Fibroblast of skin of back (primary cell): ENCODE measurements at places on chromosomes 5 and 9.
A peak's percentile ranks its signal among the peaks of the same experiment; 100 is the strongest.

- no peak for DNase-seq
Measured at GRCh38 chr9:134872482-134873231, 8.0 kb upstream of the FCN2 start.

DNA sequence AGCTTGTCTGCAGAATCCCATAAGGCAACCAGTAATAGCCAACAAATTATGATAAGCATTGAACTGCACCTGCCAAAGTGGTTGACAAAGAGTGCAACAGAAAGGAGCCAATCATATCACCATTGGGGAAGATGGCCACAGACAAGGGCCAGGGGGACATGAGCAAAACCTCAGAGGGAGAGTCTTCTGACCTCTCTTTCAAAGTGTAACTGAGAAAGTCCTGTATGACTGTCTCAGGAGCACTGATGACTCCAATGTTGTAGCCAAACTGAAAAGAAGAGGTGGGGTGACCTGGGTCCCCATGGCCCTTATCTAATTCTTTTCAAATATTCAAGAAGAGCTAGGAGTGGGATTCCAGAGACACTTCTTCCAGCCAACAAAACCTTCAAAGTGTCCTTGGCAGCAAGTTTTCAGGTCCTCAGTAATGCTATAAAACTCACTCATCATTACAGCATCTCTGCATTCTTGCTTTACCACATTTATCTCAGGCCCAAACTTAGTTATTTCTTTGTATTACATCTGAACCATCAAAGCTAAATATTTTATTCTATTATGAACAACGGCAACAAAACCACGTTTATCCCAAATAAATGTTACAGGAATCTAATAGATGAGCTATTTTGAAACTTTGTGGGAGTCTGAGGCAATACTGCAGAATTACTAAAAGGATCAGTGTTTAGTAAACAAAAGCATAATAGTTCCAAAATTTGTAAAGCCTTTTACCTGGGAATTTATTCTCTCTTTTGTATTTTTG is 24.4 kb downstream of the FBLL1 start:
- DNase-seq, result no peak

- DNase-seq, result peak; percentile 20
Measured at GRCh38 chr9:105242557-105242956, 1.9 kb upstream of the SLC44A1 start.

- DNase-seq, result peak; percentile 22
Measured at GRCh38 chr9:90141723-90142122, 500.9 kb downstream of the DIRAS2 start.

DNA sequence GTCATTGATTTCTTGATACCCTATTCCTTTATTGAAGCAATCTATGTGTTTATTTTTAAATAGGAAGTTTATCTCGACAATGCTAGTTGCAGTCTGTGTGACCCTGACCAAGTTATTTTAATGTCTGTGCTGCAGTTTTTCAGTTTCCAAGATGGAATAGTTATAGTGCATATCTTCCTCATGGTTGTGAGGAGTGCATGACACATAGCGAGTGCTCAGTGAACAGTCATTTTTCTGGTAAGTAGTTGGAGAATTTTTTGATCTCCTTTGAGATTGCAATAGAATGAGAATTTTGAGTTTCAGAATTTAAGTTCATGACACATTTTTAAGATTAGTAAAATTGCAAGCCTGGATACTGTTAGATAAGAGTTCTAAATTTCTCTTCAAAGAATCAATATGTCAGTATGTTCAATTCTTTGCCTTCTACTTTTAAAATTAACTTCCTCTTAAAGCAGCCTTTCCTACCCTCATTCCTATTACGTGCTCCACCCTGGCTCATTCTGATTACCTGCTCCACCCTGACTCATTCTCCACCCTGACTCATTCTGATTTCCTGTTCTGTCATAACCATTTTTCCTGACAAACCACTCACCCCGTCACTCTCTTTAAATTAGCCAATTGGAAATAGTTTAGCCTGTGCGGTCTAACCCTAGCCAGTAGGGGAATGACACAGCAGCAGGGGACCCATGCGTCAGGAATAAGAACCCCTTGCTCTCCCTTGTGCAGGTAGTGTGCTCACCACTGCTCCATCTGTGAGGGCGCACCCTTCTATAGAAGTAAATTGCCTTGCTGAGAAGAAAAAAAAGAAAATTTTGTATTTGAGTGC is 30.7 kb downstream of the SPIN1 start:
- peak; percentile 19 for DNase-seq

GRCh38 chr5:175922192-175922885 is 45.8 kb downstream of the THOC3 start:
- DNase-seq, result peak; percentile 100

GRCh38 chr5:169848271-169848670 is 132.0 kb downstream of the INSYN2B start:
- no peak for DNase-seq

DNA sequence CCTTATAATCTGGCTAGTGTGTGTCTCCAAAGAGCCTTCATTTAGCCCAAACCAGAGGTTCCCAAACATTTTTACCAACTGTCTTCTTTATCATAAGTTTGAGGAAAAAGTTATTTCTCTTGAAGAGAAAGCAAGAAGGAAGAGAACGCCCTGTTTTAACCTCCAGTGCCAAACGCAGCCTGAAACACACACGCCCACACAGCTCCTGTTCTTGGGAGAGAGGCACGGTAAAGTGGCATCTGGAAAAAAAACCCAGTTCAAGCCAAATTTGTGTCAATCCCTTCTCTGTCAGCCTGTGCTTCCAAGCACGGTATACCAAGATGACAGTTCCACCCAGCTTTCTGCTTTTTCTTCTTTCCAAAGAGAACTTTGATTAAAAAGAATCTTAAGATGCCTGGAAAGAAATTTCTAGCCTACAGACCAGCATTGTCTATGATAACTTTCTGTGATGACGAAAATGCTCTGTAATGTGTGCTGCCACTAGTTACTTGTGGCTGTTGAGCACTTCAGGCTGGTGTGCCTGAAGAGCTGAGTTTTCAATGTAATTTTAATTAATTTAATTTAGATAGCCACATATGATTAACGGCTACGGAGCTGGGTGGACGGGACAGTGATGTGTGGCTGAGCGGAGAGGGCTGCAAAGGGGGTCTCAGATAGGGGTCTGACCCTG is 62.3 kb downstream of the ACER2 start:
- DNase-seq, result no peak

GRCh38 chr5:15013654-15014463 is 142.3 kb upstream of the ANKH start:
- peak; percentile 81 for DNase-seq

DNA sequence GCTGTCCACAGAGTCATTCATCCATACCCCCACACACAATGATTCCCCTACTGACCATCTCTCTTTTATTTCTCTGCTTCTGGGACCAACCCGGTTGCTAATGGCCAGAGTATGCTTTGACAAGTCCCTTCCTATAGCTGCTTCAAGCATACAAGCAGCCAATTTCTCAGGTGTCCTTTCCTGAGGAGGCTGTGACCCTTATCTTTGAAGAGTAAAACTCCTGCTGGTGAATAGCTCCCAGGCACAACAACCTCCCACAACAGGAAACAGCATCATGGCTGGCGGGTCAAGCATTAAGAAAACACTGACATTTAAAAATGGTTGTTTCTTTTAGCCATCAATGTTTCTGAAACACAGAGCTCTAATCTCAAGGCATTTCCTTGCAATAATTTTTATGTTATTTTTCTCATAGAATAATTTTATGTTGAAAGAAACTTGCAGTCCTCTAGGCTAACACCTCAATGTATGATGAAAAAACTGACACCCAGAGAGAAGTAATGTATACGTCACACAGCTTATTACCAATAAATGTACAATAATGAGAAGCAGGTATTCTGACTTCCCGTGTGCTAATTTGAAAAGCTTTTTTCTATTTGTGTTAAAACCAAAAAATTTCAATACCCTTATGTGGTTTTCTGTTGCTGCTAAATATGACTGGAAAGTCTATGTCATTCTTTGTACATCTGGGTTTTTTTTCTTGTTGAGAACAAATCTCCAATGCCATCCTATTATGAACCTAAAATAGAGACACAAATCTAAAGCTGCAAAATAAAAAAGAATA is 7.5 kb upstream of the PAM start:
- DNase-seq, result no peak

DNA sequence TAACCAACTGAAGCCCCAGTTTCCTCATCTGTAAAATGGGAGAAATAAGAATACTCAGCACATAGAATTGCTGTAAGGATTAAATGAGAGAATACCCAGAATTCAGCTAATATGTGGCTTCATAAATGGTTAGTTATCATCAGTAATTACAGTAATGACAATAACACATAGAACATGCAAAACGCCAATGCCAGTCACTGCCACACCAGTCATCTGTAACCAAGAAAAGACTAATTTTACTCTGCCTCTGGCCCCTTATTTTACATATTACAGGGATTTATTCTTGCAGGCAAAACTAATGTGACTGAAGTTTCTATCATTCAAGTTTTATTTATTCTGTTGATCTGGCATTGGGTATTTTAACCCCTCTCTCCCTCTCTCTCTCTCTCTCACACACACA is 46.5 kb downstream of the EBF1 start:
- DNase-seq, result no peak

DNA sequence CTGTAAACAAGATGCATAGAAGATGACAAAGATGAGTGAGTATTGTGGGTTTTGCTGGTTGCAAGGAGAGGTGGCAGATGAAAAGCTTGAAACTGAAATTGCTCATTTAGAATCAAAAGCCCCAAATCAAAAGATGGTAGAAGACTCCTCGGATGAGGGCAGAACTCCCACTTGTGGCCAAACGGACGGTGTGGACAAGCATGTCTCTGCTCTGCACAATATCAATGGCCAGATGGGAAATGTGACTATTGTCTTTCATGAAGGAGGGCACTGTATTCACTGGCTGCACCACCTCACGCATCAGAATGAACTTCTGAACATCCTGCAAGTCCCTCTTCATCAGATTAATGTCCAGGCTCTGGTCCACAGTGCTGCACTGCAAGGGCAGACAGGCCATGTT is 541.7 kb downstream of the MTRR start:
- no peak for DNase-seq

GRCh38 chr9:129694243-129694646 is 28.8 kb downstream of the PRRX2 start:
- peak; percentile 53 for DNase-seq

DNA sequence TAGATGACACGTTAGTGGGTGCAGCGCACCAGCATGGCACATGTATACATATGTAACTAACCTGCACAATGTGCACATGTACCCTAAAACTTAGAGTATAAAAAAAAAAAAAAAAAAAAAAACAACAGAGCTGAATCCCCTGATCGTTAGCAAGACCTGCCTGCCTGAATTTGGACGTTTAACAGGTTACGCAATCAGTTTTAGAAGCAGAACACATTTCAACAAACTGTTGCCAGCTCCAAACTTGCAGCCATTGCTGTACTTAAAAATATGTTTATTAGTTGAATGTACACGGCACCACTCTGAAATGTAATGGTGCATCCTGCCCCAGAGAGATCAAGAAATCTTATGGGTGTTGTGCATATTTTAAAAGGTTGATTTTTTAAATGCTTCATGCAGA is 680.0 kb downstream of the TLE4 start:
- no peak for DNase-seq

DNA sequence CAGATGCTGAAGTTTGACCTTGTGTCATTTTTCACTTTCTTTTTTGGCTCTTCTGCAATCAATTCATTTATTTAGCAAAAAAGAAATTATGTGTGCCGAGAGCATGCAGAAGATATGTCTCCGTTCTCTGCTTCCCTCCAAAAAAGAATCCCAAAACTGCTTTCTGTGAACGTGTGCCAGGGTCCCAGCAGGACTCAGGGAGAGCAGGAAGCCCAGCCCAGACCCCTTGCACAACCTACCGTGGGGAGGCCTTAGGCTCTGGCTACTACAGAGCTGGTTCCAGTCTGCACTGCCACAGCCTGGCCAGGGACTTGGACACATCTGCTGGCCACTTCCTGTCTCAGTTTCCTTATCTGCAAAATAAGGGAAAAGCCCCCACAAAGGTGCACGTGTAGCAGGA is 2.4 kb downstream of the FGFR4 start:
- no peak for DNase-seq

GRCh38 chr9:137454597-137455358 is 4.4 kb downstream of the NSMF start:
- no peak for DNase-seq

DNA sequence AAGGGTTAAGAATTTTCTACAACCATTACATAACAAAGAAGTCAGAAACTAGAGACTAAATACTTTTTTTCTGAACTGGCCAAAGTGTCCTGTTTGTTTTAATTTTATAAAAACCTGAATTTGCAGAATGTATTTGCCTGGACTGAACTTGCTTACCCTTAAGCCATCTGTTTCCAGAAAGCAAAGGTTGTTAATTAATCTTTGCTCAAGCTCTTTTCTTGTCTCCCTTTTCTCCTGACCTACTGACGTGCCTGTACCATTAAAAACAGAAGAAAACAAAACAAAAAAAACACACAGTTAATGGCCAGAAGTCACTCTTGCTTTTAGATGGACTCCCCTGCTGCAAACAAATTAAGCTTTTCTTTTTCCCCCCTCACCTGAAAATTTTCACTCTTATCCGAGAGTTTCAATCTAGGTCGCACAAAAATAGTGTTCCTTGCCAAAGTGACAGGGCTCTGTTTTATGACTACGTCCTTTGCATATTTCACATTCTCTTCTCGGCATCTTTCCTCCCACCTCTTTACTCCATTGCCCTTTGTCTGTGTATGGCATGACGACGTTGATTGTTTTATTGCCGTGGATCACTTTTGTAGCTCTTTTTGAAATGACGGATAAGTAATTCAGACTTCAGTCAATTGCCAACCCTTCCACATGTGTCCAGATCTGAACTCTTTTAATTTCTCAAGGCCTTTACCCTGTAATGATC is 333.8 kb upstream of the GRIN3A start:
- no peak for DNase-seq

DNA sequence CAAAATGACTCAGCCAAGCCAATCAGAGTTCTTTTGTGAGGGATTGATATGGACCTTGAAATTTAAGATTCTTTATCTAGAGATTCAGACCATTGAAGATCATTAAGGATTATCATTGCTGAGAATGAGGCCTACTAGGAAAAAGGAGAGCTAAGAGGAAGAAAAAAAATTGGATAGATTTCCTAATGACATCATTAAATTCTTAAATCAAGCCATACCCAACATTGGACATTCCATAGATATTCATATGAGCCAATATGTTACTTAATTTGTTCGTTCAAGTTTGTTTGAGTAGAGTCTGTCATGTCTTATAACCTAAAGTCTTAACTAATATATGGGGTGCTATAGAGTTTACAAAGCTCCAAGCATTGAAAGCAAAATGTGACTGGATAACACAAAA is 727.9 kb upstream of the SEMA6A start:
- no peak for DNase-seq

DNA sequence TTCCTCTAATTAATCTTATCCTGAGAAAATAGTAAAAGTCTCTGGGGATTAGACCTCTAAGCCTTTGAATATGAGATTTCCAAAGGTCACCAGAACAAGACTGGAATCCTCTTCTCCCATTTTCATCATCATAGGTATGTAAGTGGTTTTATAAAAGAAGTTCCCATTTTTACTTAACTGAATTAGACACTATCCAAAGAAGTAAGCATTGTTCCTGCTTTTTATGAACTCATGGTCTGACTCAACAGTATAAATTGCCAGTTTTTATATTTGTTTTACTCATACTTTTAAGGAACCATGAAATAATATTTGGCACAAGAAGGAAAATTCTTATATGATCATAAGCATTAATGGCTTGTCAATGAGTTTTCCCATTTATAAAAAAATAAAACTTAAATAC is 167.1 kb upstream of the ADRA1B start:
- peak; percentile 79 for DNase-seq

GRCh38 chr5:173744551-173744950 is 128.1 kb upstream of the BOD1 start:
- no peak for DNase-seq
